PC-3 (cell line): ENCODE measurements at places on chromosomes 6 and 20. TPM values are rescaled to one million over a fixed set of nuclear protein-coding genes. Genes with fewer than 3 reads are reported as not detected.
A peak's percentile ranks its signal among the peaks of the same experiment; 100 is the strongest.

DNA sequence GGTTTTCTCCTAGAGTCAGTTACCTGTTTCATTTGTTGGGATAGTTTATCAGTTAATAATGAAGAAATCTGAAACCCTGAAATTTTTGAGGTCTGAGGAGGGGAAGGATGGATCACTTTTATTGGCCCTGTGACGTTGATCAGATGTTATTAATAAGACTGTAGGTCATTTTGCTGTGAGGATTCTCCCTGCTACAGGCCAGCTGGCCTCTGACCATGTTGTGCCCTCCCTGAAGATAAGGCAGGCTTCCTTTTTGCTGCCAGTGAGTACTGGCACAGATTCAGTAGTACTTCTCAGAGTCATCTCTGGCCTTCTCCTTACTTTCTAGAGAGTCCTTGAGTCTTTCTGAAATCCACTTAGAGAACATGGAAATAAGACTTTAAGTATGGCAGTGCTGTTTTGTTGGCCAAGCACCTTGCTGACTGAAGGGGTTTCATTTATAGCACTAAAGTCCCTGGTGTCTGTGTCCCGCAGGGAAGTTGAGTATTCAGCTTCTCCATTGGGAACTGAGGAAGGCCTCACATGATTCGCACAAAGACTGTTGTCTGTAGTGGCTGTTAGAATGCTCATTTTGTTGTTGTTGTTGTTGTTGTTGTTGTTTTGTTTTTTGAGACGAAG is 202.6 kb downstream of the DTNBP1 start:
- peak; percentile 68 for DNase-seq

The PHACTR2 gene
- total RNA-seq = 19.4 and 25.1 TPM in 2 replicates

DNA sequence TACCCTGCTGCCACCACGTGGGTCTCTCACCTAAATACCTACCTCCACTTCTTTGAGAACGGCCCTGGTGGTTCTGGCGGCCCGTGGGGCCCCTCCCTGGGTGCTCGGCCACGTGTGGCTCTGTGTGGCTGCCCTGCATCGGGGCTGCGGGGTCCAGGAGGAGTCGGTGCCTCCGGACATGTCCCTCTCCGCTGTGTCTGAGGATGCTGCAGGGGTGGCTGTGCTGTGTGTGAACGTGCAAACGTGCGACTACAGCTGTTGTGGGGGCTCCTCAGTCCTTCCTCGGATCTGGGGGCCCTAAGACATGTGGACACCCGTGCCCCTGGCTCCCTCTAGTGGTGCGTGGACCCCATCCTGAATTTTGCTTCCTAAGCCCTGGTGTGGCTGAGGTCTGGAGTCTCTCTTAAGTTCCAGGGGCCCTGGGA is 691.8 kb downstream of the QKI start:
- peak; percentile 15 for DNase-seq

GRCh38 chr6:8642131-8642530 is 206.8 kb upstream of the SLC35B3 start:
- no peak for DNase-seq

DNA sequence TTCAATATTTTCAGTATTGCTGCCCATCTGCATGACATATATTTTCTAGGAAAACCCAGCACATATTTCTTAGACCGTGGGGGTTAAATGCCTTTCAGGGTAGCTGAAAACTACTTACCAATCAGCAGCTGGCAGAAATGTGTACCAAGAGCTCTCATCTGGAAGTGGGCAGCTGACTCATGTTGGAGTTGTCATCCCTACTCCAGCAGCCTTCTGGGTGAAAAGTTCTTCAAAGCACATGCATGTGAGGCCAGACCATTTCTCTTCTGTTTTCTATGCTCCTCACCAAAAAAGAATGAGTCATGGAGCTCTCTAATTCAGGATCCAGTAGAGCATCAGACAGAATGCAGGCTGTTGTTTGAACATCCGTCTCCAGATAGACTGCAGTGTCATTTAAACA is 135.5 kb downstream of the PAX1 start:
- DNase-seq = peak; percentile 4

- DNase-seq = no peak
Measured at GRCh38 chr6:53943395-53943794, 148.6 kb downstream of the LRRC1 start.

The BCLAF1 gene
- 119 and 171 TPM in 2 replicates for total RNA-seq

DNA sequence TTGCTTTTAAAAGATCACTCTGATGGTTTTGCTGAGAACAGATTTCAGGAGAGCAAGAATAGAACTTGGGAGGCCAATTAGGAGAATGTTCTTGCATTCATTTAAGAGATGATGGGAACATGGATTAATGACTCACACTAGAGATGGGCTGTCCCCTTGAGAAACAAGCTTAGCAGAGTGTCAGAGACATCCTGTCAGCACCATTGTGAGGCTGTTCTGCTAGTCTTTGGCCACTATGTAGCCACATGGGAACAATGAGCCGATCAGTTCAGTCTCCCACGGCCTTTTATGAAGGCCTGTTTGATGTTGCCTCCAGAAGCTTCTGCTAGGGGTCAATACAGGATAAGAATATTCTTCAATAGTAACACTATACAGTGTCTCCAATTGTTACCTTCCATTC is 113.0 kb upstream of the EYA4 start:
- DNase-seq = no peak

The ZFAND3 gene
- 22.2 and 23.7 TPM in 2 replicates for total RNA-seq

The C6orf120 gene
- 17.0 and 18.6 TPM in 2 replicates for total RNA-seq

GRCh38 chr6:119586250-119586882 is 236.8 kb upstream of the MAN1A1 start:
- no peak for DNase-seq

DNA sequence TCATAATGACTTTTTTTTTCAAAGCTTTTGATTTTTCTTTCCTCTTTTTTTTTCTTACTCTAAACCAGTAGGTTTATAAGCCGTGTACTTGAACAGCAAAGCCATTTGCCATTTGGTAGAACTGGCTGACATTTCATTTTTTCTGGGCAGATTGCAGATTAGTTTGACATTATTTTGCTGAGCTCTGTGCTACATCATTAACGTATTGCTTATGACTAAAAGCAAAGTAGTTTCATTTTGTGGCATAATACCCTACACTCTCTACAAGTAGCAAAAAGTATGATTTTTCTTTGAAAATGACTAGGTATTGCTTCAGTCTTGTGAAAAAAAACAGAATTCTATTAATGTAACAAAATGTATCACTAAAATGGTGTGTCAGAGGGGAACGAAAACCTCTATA is 141.3 kb downstream of the GRIK2 start:
- no peak for DNase-seq

- no peak for DNase-seq
Measured at GRCh38 chr6:33782561-33782960, 6.4 kb downstream of the LEMD2 start.

DNA sequence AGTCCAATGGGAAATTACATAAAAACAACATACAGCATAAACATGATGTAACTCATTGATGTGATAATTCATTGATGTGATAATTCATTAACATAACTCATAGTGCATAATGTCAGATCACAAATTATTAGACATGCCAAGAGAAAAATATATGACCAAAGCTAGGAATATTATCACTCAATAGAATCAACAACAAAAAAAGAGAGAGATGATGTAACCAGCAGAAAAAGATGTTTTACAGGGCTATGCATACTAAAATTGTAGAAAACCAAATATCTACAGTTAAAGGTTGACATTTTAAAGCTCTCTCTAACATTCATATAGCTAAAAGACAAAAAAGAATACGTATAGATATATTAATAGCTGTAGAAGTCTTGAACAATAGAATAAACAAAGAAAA is 1067.2 kb upstream of the ADGRB3 start:
- no peak for DNase-seq

- DNase-seq = no peak
Measured at GRCh38 chr6:11592294-11592906, 54.9 kb downstream of the TMEM170B start.

The DNAH8 gene
- 0.06 and 0.15 TPM in 2 replicates for total RNA-seq

The SRSF12 gene
- total RNA-seq = not detected in 2 replicates

DNA sequence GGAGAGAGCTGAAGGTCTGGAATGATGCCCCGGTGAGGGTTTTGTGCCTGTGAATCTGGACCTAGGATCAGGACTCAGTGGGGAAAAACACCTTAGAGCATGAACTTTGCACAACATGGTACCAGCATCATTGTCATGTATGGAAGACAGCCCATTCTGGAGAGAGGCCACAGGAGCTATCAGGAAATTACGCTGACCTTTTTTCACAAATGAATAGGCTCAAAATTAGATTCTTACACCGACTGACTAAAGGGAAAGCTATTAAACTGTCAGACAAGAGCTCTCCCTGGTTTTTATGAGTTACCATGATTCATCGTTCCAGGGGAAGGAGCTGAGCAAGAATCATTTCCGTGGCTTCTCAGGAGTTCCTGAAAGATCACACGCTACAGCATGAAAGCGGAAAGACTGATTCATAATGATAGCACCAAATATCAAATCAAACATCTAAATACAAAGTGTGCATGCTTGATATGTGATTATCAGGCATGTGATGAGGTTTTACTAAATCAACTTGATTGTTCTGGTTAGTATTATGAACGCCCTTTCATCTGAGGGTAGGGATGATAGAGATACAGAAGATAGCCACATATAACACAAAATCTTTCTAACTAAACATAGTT is 224.9 kb upstream of the SMLR1 start:
- DNase-seq = peak; percentile 95

- peak; percentile 1 for DNase-seq
Measured at GRCh38 chr6:91976797-91977196, 1389.9 kb upstream of the MAP3K7 start.

DNA sequence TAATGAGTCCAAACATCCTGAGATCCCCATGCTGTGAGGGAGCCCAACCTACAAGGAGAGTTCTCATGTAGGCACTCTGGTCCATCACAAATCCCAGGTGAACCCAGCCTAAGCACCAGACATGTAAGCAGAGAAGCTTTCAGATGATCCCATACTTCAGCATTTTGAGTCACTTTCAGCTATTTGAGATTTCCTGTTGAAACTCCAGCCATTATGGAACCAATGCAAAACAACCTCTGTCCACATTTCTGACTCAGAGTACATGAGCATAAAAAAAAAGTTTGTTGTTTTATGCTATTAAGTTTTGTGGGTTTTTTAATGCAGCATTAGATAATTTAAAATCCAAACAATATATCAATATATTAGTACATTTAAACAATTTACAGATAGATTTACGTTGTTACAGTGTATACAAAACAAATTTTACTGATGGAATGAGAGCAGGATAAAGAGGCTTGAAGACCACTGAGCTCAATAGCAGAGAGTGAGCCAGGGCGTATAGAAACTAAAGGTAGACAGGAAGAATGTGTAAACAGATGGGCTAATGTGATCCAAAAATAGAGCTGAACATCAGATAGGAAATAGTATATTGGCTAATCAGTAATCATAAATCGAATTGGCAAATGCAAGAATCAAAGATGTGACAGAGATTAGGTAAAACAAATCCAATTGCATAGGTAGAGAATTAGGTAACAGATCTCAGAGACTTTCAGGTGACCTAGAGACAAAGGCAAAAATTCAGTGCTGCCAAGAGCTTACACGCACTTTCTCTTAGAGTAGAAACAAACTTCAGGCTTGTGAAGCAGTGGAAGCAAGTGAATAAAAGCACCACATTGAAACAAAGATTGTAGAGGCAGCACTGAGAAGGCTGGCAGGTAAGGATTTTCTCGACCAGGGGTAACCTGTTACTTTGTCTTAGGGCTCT is 36.2 kb upstream of the PLCB1 start:
- DNase-seq = peak; percentile 40

The GSTA3 gene
- total RNA-seq = not detected in 2 replicates

DNA sequence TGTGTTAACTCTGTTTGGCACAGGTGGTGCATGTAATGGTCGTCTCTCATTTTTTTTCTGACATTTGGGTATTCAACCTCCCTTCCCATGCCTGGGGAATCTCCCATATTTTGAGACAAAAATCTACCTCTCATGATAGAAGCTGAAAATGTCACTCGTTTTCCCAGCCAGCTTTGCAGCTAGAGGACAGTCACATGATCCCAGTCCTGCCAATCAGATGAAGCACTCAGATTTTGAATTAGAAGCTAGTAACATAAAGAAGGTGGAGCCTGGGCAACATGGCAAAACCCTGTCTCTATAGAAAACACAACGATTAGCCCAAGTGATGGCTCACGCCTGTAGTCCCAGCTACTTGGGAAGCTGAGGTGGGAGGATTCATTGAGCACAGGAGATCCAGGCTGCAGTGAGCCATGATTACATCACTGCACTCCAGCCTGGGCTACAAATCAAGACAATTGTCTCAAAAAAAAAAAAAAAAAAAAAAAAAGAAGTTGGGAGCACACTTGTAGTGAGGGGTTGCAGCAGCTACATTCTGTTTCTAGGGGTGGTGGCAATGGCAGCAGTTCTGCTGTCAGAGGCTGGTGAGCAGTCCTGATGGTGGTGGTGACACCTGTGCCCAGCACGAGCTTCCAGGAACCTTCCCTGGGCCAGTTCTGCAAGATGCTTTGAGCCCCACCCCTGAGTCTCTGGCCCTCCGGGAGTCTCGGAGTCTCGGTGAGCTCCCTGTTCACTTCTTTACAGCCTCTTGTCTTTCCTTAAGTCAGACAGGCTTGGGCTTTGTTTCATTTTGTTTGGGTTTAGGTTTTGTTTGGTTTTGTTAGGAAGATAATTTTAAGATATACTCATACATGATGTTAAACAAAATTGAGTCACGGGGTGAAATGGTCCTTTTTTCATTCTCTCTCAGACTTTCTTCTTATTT is 94.1 kb upstream of the KCNG1 start:
- DNase-seq = peak; percentile 51

The ID4 gene
- 1.2 and 1.4 TPM in 2 replicates for total RNA-seq

DNA sequence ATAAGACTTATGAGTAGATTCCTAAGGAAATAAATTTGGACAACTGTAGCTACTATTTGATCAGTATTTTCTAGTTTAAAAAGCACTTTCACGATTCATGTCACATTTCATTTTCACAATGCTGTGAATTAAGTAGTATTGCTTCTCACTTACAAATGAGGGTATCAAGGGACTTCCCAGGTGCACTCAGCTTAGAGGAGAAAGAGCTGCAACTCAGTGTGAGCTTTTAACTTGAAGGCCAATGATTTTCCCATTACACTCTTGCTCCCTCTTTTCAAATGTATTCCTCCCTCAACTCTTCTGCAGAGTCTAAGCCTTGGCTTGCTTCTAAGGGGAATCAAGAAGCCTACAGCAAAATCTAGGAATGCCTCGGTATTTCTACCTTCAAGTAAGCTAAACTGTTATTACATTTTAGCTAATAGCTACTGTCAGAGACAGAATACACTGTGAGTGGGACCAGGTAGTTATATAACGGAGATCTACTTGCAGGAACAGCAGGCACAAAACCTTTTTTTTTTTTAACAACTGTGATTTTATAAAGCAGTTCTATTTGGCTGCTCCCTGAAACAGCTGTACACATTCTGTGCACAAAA is 339.0 kb downstream of the SYNE1 start:
- no peak for DNase-seq

- DNase-seq = no peak
Measured at GRCh38 chr20:51941503-51941902, 139.2 kb upstream of the SALL4 start.

- DNase-seq = no peak
Measured at GRCh38 chr6:163319609-163320366, 94.7 kb upstream of the QKI start.

GRCh38 chr6:121856296-121856695 is 420.9 kb downstream of the GJA1 start:
- DNase-seq = no peak

DNA sequence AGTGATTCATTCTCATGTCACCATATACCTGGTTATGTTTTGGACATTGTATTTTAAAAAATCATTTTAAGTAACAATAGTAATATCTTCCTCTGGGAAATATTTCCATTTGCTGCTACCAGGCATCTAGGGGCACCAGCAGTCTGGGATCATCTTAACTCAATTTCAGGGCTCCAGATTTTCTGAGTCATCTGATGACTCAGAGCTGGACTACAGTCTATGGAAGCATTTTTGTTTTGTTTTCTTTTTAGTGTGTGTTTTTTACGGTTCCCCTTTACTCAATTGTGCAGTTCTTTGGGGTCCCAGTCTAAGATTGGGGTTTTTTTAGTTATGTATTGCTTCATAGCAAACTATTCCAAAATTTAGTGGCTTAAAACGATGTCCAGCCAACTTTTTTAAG is 5.7 kb upstream of the FKBP5 start:
- DNase-seq = peak; percentile 62
